Muscle of arm (tissue), 14 donors: ENCODE measurements at places on chromosomes 16 and 17.

DNA sequence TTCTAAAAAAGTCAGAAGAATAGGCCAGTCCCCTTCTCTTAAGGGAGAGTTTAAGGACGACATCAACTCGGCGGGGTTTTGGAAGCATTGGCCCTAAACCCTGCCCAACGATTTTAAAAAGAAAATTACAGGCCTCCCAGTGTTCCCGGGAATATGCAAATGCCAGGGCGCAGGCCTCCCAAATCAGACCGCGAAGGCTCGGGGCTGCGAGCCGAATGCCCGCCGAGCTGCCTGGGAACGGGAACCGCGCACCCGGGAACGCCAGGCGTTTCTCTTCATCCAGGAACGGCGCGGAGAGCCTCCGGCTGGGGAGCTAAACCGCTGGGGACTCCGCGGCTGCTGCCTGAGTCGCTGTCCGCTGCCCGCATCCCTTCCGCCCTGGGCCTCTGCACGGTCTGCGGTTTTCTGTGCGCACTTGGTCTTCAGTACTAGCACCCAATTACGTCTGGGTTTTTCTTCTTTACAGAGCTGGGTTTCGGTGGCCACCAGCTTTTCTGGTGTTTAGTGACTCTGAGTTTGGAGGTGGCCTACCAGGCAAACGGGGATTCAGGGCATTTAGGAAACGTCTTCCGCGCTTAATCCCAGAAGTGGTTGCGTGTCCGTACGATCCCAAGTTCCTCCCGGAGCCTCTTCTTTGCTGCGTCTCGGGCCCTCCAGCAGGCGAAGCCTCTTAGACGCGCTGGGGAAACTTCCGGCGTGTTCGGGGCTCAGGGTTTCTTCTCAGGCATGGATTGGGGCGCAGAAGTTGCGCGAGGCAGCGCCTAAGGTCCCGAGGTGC is 5.7 kb downstream of the IRX5 start:
- peak; percentile 31 for DNase-seq

DNA sequence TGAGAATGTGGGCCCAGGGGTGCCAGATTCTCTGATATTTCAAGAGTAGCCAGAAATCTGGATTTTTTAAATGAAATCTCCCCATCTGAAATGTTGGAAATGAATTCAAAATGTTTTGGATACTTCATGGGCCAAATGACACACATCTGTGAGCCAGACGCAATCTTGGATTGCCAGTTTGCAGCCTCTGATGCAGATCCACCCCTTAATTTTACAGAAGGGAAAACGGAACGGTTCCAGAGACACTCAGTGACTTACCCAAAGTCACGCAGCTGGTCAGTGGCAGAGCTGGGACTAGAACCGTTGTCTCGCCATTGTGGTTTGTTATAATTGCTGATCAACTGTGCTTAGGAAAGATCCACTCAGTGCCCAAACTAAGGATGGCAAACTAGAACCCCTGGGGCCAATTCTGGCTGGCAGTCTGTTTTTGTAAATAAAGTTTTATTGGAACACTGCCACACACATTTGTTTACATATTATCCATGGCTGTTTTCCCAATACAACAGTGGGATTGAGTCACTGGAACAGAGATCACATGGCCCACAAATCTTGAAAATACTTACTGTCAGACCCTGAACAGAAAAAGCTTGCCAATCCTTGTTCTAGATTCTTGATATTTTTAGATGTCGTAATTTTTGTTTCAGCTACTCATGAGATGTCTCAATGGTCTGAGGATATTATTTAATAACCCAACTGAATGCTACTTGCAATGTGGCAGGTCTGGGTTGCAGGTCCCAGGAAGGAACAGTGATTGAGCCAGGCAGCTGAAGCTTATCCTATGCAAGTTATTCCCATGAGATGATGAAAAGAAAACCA is 143.8 kb downstream of the AXIN2 start:
- DNase-seq: no peak

GRCh38 chr16:4314532-4315185 is 1.2 kb upstream of the GLIS2 start:
- no peak for DNase-seq

DNA sequence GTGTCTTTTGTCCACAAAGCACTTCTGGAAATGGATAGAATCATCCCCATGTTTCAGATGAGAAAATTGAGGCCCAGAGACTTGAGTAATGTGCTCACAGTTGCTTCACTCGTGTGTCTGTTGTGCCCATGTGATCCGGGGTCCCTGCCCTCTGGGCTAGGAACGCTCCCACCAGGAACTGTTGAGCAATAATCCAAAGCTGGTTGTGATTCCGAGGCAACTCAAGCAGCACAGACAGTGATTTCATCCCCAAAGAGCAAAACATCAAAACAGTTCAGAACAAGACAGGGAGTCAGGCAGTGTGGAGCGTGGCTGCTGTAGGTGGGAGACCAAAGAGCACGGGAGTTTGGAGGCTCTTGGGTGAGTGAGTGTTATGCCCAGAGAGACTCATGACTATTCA is 205.0 kb upstream of the ASIC2 start:
- no peak for DNase-seq

DNA sequence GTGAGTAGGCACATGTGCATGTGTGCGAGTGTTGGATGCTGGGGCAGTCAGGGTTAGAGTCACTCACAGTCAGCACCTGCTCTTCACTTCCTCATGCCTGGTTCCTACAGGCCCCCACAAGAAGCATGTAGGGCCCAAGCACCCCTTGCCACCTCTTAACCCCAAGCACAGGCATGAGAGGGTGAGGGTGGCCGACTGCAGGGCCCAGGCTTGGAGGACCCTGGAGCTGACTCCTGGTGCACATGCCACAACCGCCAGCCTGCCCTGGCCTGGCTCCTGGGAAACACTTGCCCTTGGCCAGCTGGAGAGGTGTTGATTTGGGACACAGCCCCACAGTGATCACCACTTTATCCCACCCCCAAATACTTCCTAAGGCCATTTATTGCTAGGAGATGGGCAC is 16.9 kb upstream of the CDRT15L2 start:
- DNase-seq: no peak

- DNase-seq: no peak
Measured at GRCh38 chr16:81620796-81621195, 158.3 kb upstream of the PLCG2 start.

GRCh38 chr16:22174642-22175041 is 12.3 kb downstream of the SDR42E2 start:
- DNase-seq: no peak

DNA sequence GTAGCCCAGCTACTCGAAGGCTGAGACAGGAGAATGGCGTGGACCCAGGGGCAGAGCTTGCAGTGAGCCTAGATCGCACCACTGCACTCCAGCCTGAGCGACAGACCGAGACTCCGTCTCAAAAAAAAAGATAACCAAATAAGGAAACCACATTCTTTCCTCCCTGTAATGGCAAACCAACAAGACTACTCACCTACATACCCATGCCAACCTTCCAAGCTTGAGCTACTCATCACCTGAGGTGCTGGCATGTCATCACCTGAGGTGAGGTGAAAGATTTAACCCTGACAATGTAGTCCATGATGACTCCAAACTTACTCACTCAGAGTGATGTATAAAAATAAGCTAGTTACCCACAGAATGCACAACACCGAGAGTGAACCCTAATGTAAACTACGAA is 85.2 kb downstream of the SMG6 start:
- DNase-seq: no peak

- no peak for DNase-seq
Measured at GRCh38 chr17:64110379-64111152, 19.4 kb downstream of the ERN1 start.

- no peak for DNase-seq
Measured at GRCh38 chr17:51124640-51125503, 4.2 kb upstream of the SPAG9 start.

DNA sequence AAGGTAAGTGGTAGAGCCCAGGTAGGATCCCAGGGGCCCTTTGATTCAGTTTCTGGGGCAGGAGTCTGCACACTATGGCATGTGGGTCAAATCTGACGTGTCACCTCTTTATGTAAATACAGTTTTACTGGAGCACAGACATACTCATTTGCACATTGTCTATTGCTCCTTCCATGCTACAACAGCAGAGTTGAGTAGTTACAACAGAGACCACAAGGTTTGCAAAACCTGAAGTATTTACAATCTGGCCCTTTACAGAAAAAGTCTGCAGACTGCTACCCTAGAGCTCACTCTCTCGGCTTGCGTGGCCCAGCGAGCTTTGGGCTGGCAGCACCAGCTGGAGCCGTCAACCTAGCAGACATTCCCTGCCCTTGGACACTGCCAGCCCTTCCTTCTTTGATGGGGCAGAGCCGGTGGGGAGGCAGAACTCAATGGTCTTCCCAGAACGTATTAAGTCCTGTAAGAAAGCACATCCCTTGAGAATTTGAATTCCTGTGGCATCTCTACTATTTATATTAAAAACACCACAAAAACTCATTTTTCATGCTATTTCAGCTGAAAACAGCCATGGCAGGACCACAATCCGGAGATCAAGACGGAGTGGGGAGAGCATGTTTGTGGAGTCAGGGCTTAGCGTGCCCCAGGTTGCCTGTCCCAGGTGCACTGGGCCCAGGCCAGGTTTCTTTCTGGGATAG is 133.1 kb upstream of the NUDT7 start:
- DNase-seq: no peak

- DNase-seq: no peak
Measured at GRCh38 chr16:228151-228851, 948 bp downstream of the LUC7L start.

DNA sequence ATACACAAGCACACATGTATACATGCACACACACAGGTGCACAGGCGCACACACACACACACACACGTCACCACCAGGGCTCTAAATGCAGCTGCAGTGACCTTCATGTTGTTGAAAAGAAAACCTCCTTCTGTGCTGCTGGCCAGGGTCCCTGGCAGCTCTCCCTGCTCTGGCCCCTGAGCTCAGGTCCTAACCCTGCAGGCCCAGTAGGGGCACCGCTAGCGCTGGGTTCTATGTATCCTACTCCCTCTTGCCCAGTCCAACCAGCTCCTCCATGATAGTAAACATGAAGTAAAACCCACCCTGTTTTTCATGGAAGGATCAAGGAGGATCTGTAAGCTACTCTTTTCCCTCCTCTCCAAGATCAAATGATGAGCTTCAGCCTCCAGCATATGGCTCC is 172.8 kb downstream of the RBFOX3 start:
- no peak for DNase-seq

DNA sequence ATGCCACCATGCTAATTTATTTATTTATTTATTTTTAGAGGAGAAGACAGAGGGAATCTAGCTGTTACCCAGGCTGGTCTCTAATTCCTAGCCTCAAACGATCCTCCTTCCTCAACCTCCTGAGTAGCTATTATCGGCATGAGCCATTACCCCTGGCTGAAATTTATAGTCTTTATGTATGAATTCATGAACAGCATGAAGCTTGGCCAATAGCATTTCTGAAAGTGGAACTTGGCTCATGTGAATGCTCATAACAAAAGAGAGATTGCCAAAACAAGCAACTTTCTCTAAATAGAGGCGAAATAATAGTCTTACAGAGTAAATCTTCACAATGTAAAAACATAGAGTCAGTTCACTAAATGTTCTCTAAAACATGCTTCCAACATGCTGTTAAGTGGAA is 30.1 kb upstream of the SMURF2 start:
- peak; percentile 48 for DNase-seq

DNA sequence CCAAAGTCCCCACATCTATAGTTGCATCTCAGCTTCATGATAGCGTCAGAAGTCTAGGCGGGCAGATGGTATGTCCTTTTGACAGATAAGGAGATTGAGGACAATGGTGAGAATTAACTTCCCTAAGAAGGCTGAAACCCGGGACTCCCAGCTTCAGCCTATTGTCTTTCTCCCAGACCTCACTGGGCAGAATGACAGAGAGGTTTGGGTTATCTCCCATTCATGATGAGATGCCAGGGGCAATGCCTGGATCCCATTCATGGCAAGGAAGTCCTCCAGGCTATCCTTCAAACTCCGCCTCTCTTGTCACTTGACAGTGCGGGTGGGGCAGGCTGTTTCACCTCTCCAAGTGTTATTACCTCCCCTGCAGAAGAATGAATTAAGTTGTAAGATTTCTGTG is 100.3 kb downstream of the IRX5 start:
- DNase-seq: no peak

DNA sequence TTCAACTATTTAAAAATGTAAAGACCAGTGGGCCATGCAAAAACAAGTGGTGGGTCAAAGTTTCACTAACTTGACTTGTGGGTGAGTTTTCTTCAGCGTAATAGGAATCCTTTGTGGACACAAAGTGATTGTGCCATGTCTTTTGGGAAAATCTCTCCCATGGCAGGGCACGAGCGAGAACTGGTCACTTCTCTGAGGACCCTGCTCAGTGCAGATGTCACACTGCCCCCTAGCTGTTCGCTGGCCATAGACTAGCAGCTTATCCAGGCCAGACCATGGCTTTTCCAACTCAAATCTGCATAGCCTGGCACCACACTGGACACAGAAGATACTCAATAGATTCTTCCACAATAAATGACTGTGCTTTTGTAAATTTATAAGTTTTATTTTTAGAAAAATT is 306.0 kb upstream of the CCL2 start:
- no peak for DNase-seq

- DNase-seq: no peak
Measured at GRCh38 chr17:16026895-16027294, 27.3 kb downstream of the TTC19 start.

GRCh38 chr17:13003454-13003851 is 14.4 kb downstream of the ELAC2 start:
- DNase-seq: no peak

- DNase-seq: no peak
Measured at GRCh38 chr16:79500286-79500685, 100.3 kb downstream of the MAF start.

GRCh38 chr17:67993153-67993997 is 2.9 kb downstream of the C17orf58 start:
- DNase-seq: peak; percentile 75

GRCh38 chr17:27327871-27328270 is 34.0 kb downstream of the WSB1 start:
- no peak for DNase-seq

DNA sequence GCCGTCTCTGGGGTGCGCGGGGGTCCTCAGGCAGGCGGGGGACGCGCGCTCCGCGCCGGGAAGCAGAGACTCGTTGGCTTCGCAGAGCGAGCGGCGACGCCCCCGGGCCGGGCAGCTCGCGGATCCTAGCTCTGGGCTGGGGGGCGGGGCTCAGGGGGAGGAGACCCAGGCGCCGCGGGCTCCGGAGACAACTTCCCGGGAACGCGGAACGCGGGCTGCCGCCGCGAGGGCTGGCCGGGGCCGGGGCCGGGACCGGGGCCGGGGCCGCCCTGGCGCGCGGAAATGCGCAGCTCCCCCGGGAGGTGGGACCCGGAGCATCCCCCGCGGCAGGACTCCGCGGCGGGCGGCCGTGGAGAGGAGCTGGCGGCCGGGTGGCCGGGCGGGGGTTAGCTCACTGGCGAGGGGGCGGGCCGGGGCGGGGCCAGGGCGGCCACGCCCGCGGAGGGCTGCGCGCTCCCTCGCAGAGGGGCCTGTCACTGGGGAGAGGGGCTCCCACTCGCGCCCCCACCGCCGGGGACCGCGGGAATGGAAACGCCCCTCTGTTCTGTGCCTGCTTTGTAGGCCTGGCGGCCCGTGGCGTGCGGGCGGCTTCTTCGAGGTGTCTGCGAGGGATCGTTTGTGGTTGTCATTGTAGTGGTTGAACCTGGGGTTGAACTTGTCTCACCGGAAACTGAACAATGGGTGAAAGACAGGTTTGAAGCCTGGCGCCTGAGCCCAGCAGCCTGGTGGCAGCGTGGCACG is at the start of gene GAS7:
Gene GAS7, minus strand, starts transcription at position 98 of the 741 bp plus-strand sequence.
- DNase-seq: peak; percentile 73
